ENCODE measurements at places on chromosomes 3 and 15.

DNA sequence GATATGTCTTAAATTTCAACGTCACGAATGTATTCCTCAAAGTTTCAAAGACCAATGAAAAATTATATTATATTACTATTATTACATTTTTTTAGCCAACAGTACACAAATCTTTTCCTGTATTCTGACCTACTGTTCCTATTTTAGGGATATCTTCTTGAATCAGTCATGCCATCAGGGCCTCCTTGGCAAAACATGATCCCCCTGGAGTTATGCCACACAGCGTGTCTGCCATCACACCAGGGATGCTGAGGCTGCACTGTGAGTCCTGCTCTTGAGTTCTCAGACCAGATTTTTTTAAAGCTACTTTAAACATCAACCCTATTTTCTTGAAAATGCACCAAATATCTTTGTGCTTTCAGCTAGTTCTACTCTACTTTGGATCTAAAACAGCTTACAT, 425.9 kb upstream of the ZNF385D start:
- no peak for DNase-seq

DNA sequence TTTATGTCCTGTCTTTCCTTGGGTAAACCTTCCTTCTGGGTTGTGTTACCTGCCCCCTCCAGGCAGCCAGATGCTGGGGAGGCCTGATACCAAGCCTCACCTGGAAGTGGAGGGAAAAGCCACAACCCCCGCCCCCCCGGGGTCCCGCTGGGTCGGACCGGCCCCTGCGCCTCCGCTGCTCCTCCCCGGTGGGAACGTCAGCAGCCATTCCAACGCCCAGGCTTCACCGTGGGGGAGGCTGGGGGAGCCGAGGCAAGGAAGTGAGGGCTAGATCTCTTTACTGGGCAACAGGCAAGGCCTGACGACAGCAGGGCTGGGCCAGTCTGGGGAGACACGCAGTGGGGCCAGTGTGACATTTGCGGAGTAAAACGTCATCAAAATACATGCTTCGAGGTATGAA, 53.0 kb upstream of the SNRPA1 start:
- DNase-seq: no peak

DNA sequence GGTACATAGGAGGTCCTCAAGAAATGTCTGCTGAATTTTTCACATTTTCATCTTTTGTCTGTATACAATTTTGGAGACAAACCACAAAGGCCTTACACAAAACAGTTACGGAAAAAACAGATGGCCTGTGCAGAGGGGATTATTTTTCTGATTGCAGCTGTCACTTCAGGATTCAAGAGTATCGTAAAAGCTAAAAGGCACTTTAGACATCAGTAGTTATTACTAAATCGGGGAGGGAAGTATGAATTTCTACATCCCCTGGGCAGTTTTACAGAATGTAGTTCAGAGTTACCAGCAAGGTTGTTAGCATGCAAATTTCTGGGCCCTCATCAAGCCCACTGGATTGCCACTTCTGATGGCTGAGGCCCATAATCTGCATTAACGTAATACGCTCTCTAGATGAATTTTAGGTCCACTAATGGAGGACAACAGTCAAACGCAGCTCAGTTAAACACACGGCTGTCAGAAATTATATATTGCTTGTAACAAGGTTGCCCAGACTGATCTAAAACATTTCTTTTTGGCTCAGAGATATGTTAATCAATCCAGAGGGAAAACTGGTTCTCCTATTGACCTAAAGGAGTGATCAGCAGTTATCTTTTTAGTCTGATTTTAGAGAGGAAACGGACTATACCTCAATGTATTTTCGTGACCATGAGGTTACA, 1.1 kb downstream of the RIOX2 start:
- DNase-seq: no peak

DNA sequence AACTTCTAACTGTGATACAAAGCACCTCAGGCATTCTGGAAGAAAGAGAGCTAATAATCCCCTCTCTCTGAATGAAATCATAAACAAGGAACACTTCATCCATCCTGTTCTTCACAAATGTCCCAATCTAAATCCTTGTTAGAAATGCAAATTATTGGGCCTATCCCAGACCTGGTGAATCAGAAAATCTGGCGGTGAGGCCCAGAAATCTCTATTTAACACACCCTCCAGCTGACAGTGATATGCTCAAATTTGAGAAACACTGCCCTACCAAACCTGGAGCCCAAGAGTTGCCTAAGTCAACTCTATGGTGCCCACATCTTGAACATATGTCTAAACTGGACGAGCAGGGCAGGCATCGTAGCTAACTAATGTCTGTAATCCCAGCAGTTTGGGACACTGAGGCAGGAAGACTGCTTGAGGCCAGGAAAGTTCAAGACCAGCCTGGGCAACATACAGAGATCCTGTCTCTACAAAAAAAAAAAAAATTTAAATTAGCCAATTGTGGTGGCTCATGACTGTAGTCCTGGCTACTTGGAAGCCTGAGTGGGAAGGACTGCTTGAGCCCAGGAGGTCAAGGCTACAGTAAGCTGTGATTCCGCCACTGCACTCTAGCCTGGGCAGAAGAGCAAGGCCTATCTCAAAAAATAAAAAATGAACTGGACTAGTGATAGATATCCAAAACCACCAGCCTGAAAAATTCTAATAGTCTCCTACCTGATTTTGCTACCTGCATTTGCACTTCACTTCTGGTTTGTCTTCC, 23.1 kb downstream of the SCAP start:
- DNase-seq: no peak

GRCh38 chr3:80017369-80017768, 249.6 kb upstream of the ROBO1 start:
- DNase-seq: no peak

- DNase-seq: no peak
These were observed 763.8 kb downstream of the ROBO1 start for GRCh38 chr3:79003994-79004393.
